ENCODE measurements at places on chromosomes 11 and 22. TPM values are rescaled to one million over a fixed set of nuclear protein-coding genes. Genes with fewer than 3 reads are reported as not detected.

The MAPK8IP2 gene
- 0.26 TPM for total RNA-seq

The PGGHG gene
- total RNA-seq, result 8.5 TPM

The SLC22A8 gene
- not detected for total RNA-seq

DNA sequence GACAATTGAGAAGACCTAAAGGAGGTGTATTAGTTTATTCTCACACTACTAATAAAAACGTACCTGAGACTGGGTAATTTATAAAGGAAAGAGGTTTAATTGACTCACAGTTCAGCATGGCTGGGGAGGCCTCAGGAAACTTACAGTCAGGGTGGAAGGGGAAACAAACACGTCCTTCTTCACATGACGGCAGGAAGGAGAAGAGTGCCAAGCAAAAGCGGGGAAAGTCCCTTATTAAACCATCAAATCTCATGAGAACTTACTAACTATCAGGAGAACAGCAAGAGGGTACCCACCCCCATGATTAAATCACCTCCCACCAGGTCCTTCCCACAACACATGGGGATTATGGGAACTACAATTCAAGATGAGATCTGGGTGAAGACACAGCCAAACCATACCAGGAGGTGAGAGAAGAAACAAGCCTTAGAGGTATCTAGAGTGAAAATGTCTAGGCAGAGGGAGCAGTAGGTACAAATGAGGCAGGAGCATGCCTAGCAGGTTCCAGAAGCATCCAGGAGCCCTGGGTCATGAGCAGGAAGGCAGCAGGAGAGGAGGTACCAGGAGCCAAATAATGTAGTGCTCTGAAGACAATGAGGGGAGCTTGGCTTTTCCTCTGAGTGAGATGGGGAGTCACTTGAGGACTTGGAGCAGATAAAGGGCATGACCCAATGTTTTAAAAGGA, 31.6 kb downstream of the IL10RA start:
- H3K27ac ChIP-seq, result no peak overlapping the region
- no peaks in the 10 kb centered on the region for H3K27me3 ChIP-seq
- H3K4me3 ChIP-seq, result no peak overlapping the region
- no peaks in the 10 kb centered on the region for H3K4me1 ChIP-seq
- no peak for DNase-seq
- H3K36me3 ChIP-seq, result no peaks in the 10 kb centered on the region

DNA sequence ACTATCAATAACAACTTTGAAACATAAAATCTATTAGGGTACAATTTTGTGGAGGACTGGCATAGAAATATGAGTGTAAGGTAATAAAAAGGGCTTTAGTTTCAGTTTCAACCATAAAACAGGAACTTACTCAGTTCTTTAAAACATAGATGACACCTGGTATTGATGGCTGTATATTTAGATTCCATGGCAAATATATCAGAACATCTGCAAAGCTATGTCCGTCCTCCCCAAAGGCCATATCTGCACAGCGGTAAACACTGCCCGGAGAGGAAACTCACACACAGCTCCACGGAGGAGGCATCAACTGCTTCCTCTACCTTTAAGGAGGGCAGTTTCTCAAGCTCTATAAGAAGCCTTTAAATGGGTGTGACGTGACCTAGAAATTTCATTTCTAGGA, 993.3 kb downstream of the BRD1 start:
- no peak overlapping the region for H3K4me3 ChIP-seq
- no peaks in the 10 kb centered on the region for H3K4me1 ChIP-seq
- no peaks in the 10 kb centered on the region for H3K27me3 ChIP-seq
- H3K27ac ChIP-seq, result no peak overlapping the region
- no peaks in the 10 kb centered on the region for H3K36me3 ChIP-seq
- DNase-seq, result no peak

GRCh38 chr22:40443732-40444131, 73.3 kb downstream of the SGSM3 start:
- no peak for DNase-seq
- H3K27ac ChIP-seq, result no peak overlapping the region
- no peak overlapping the region for H3K4me3 ChIP-seq
- peaks cover 4% of the 10 kb centered on the region for H3K4me1 ChIP-seq

DNA sequence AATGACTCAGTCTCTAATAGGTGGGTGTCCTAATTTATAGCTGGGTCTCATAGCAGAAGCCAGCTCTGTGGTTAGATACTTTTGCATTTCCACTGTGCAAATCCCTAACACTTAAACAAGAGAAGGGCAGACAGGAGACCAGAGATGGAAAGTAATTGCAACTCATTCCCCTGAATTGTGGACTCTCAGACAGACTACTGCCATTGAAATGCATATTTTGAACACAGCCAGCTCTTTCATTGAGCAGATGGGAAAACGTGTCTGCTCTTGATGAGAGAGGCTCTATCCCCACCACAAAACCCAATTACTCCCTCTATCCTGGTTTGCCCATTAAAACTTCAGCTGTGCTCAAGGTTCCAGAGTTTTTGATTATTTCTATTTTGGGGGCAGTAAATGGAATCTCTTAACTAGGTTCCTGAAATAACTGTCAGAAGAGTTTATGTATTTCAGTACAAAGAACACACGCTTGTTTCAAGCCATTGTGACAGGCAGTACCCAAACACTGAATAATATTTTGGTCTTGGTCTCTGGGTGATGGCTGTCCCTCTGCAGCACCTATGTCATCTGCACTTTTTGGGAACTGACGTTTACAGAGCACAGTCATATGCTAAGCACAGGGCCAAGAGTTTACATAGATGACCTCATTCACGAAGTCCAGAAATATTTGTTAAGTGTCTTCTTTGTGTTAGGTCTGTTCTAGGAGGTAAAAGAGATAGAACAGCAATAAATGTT, 41.7 kb downstream of the FAM227A start:
- peak; percentile 36 for DNase-seq
- H3K4me1 ChIP-seq, result no peaks in the 10 kb centered on the region
- no peaks in the 10 kb centered on the region for H3K27me3 ChIP-seq
- no peak overlapping the region for H3K27ac ChIP-seq
- no peaks in the 10 kb centered on the region for H3K36me3 ChIP-seq

- H3K27me3 ChIP-seq, result no peaks in the 10 kb centered on the region
- no peak for DNase-seq
- H3K4me1 ChIP-seq, result peaks cover 26% of the 10 kb centered on the region
- H3K4me3 ChIP-seq, result no peak overlapping the region
- peaks cover 62% of the 10 kb centered on the region for H3K36me3 ChIP-seq
These were observed 5.0 kb downstream of the RPL3 start for GRCh38 chr22:39314251-39314971.

- H3K27me3 ChIP-seq, result no peaks in the 10 kb centered on the region
- peaks cover 4% of the 10 kb centered on the region for H3K4me1 ChIP-seq
- H3K36me3 ChIP-seq, result no peaks in the 10 kb centered on the region
- DNase-seq, result no peak
These were observed 93.6 kb upstream of the CD44 start for GRCh38 chr11:35045236-35045820.

DNA sequence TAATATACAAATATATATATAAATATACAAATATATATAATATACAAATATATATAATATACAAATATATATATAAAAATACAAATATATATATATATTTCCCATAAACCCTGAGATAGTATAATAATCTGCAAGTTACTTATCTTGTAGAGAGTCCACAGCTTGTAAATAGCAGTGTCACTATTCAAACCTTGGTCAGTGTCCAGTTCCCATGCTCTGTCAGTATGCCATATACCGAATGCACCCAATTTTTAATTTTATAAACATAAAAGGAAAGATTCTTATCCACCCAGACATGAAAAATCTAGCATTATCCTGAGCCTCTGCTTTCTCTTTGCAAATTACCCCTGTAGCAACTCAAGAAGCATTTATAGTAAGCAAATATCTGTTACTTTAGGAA, 21.6 kb upstream of the CTSC start:
- no peaks in the 10 kb centered on the region for H3K36me3 ChIP-seq
- H3K27ac ChIP-seq, result no peak overlapping the region
- no peaks in the 10 kb centered on the region for H3K4me1 ChIP-seq
